ENCODE measurements at places on chromosomes 7 and 10.

DNA sequence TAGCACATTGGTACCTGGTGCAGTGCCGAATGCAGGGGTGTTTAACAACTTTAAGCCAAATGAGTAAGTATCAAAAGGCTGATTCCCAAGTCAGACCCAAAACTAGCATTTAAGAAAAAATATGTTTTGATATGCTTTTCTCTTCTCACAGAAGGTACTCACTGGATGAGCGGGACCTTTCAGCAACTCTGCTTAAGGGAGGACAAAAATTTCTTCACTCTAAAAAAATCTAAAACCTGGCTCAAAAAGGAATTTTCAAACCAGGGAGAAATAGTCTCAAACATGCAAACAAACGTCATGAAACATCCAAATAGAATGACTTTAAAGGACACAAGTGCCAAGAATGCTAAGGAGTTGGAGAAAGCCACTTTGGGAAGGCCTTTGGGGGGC, 962.1 kb downstream of the KCNMA1 start:
- peak overlapping the region; percentile 63 for H3K27ac ChIP-seq
- DNase-seq = no peak
- no peaks in the 10 kb centered on the region for H3K36me3 ChIP-seq
- H3K4me3 ChIP-seq = no peak overlapping the region

DNA sequence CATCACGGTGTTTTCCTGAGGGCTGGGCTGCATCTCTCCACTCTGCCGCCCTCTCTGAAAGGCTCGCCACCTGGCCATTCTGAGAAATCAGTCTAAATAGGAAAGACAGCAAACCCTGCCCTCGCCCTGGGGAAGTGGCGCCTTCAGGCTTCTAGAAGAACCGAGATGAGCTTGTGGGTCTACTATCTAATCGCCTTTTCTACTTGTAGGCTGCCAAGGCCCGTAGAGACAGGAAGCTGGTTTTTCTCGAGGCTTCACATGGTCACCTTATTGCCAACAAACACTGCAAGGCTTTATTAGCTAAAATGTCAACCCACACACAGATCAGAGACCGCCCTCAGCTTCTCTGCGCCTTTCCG, 21.4 kb downstream of the LAT2 start:
- no peak for DNase-seq
- H3K27ac ChIP-seq = peak overlapping the region; percentile 31

DNA sequence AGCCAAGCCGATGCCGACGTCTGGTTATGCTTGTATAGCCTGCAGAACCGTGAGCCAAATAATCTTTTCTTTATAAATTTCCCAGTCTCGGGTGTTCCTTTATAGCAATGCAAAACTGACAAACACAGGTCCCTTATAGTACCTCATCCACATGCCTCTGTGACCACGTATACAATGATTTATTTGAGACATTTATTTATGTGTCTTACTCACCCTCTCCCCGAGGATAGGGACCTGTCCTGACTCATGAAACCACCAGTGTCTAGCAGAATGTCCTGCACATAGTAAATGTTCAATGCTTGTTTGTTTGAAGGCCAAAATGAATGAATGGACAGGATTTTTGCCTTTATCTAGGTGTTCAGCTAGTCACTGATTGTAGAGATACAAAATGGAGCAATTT, 147.9 kb upstream of the FZD8 start:
- H3K4me1 ChIP-seq = no peaks in the 10 kb centered on the region
- no peaks in the 10 kb centered on the region for H3K36me3 ChIP-seq
- H3K27ac ChIP-seq = no peak overlapping the region

GRCh38 chr10:89664203-89664602, 19.2 kb upstream of the PANK1 start:
- H3K27me3 ChIP-seq = no peaks in the 10 kb centered on the region
- H3K36me3 ChIP-seq = no peaks in the 10 kb centered on the region
- H3K27ac ChIP-seq = no peak overlapping the region
- DNase-seq = no peak
- no peak overlapping the region for H3K4me3 ChIP-seq
- no peaks in the 10 kb centered on the region for H3K4me1 ChIP-seq

DNA sequence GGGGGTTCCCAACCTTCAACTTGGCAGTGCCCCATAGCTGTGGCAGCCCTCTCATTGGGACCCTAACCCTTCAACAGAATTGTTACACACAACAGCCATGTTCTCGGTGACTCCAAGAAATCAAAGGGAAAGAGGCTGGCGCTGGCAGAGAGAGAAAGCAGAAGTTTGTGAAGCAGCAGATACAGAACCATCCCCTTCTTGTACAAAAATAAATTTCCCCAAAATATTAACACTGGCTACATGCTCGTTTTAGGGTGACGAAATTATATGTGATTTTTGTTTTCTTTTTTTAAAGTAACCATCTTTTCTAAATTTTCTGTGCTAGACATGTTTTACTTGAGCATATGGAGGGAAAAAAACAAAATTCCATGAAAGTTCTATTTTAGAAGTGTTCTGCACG, 45.2 kb upstream of the SAMD8 start:
- no peaks in the 10 kb centered on the region for H3K4me1 ChIP-seq
- no peaks in the 10 kb centered on the region for H3K27me3 ChIP-seq
- DNase-seq = no peak
- no peaks in the 10 kb centered on the region for H3K36me3 ChIP-seq
- H3K27ac ChIP-seq = no peak overlapping the region
- no peak overlapping the region for H3K4me3 ChIP-seq

GRCh38 chr10:5596611-5597341, 69.6 kb downstream of the ASB13 start:
- H3K4me1 ChIP-seq = peaks cover 5% of the 10 kb centered on the region
- peak; percentile 41 for DNase-seq
- H3K36me3 ChIP-seq = no peaks in the 10 kb centered on the region

DNA sequence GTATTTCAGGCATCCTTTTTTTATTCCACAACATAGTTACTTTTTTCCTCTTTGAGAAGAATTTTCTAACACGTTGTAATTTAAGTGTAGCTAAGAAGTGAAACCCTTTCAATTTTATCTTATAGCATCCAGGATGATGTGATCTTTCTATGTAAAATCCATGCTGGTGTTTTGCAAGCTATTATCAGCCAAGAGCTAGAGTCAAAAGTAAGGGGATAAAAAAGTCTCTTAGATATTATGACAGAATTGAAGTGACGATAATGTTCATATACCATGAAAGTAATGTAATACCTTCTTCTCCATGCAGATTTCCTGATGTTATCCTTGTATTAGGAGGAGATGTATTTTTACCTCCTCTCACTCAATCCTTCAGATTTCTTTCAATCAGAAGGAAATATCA, 64.2 kb upstream of the MBL2 start:
- no peaks in the 10 kb centered on the region for H3K4me1 ChIP-seq
- H3K4me3 ChIP-seq = no peak overlapping the region
- no peaks in the 10 kb centered on the region for H3K27me3 ChIP-seq

DNA sequence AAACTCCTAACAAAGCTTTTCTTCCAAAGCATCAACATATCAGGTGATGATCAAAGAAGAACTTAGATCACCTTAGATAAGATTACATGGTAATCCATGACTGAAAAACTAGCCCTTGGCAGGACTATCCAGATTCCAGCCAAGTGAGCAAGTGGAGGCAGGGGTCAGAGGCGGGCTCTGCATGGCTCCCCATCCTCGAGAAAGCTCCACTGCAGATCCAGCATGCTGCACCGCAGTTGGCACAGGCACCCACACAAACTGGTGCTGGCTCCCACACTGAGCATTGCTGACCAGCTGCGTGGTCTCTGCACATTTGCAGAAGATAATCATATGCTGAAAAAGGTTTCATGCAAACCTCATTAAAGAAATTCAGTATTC, 10.1 kb downstream of the PSAP start:
- no peaks in the 10 kb centered on the region for H3K27me3 ChIP-seq
- no peak overlapping the region for H3K4me3 ChIP-seq
- H3K27ac ChIP-seq = no peak overlapping the region
- DNase-seq = no peak

- H3K27me3 ChIP-seq = no peaks in the 10 kb centered on the region
- H3K36me3 ChIP-seq = no peaks in the 10 kb centered on the region
- H3K27ac ChIP-seq = peak overlapping the region; percentile 9
- DNase-seq = no peak
- no peak overlapping the region for H3K4me3 ChIP-seq
Observed at GRCh38 chr7:50721661-50722259, 60.9 kb downstream of the GRB10 start.

DNA sequence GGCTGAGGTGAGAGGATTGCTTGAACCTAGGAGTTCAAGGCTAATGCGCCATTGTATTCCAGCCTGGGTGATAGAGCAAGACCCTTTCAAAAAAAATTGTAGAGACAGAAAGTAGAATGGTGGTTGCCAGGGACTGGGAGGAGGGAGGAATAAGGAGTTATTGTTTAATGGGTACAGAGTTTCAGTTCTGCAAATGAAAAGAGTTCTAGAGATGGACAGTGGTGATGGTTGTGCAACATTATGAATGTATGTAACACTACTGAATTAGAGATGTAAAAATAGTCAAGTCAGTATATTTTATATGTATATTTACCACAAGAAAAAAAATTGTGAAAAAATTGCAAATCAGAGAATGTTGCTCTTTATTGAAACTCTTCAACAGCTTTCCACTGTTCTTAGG, 266.5 kb upstream of the NPY start:
- no peak overlapping the region for H3K4me3 ChIP-seq
- H3K27ac ChIP-seq = no peak overlapping the region
- no peaks in the 10 kb centered on the region for H3K27me3 ChIP-seq

GRCh38 chr7:158728911-158729645, 24.5 kb upstream of the NCAPG2 start:
- H3K36me3 ChIP-seq = peaks cover 8% of the 10 kb centered on the region

- H3K27ac ChIP-seq = no peak overlapping the region
- H3K36me3 ChIP-seq = no peaks in the 10 kb centered on the region
- no peak for DNase-seq
- H3K4me3 ChIP-seq = no peak overlapping the region
Observed at GRCh38 chr10:69879634-69880257, 78.0 kb downstream of the COL13A1 start.

GRCh38 chr10:115957012-115957399, 316.0 kb downstream of the GFRA1 start:
- no peaks in the 10 kb centered on the region for H3K4me1 ChIP-seq
- H3K27ac ChIP-seq = no peak overlapping the region
- H3K4me3 ChIP-seq = no peak overlapping the region
- H3K36me3 ChIP-seq = no peaks in the 10 kb centered on the region

DNA sequence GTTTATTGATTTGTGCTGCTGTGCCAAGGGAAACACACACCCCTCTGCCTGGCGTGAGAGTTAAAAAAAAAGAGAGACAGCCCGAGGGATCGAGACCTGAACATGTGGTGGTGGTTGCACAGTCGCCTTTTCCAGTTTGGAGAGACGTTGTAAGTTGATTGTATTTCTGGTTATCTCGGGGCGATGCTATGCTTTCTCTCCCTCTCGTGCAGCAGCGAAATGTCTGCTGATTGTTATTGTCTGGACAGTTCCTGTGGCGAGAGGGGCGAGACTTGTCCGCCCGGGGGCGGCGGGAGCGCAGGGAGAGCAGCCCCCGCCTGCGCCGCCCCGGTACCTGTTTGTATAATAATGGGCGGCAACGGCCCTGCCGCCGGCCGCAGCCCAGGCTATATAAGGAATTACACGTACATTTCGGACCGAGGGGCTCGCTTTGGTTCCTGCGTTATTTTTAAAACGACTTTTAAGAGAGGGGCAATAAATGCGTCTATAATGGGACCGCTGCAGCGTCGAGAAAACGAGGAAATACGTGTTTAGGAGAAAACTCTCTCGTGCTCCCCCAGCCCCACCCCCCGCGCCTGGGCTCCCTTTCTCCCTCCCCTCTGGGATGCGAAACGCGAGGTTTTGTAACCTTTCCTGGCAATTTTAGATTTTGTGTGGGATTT, 1.7 kb downstream of the ZEB1 start:
- peaks cover 4% of the 10 kb centered on the region for H3K27me3 ChIP-seq
- peak overlapping the region; percentile 82 for H3K4me3 ChIP-seq
- no peak for DNase-seq

DNA sequence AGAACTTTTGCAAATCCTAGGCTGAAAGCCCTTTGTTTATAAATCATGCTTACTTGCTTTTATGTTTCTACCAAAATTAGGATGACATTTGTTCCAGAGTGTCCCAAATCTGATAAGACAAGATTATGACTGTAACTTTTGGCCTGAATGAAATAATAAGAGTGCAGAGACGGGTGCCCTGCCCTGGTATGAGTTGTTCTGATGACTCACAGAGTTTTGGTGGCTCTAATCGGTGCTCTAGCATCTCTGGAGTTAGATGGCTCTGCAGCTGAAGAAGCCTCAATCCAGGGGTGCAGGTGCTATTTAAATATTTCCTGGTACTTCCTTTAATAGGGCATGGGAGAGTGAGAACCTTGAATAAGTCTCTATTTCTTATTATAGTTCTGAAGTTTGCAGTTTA, 102.2 kb upstream of the ELMO1 start:
- DNase-seq = no peak
- H3K27me3 ChIP-seq = no peaks in the 10 kb centered on the region
- no peaks in the 10 kb centered on the region for H3K4me1 ChIP-seq
- H3K4me3 ChIP-seq = no peak overlapping the region
- no peak overlapping the region for H3K27ac ChIP-seq

DNA sequence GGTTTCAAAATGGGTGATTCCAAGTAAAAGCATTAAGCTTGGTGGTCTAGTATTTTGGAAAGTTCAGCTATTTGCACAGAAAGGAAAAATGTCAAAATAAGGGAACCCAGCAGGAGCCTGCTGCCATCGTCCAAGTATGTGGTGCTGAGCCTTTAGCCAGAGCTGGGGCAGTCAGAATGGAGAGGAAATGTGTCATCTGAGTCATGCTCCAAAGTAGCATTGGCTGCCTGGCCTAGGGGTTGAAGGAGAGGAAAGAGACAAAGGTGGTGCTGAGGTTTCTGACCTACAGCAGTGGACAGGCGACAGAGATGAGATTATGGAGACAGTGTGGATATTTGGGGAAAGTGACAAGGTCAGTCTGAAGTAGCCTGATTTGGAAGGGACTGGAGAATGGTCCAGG, 103.9 kb downstream of the PLCE1 start:
- H3K27ac ChIP-seq = no peak overlapping the region
- H3K4me3 ChIP-seq = no peak overlapping the region
- H3K27me3 ChIP-seq = no peaks in the 10 kb centered on the region
- no peaks in the 10 kb centered on the region for H3K36me3 ChIP-seq

DNA sequence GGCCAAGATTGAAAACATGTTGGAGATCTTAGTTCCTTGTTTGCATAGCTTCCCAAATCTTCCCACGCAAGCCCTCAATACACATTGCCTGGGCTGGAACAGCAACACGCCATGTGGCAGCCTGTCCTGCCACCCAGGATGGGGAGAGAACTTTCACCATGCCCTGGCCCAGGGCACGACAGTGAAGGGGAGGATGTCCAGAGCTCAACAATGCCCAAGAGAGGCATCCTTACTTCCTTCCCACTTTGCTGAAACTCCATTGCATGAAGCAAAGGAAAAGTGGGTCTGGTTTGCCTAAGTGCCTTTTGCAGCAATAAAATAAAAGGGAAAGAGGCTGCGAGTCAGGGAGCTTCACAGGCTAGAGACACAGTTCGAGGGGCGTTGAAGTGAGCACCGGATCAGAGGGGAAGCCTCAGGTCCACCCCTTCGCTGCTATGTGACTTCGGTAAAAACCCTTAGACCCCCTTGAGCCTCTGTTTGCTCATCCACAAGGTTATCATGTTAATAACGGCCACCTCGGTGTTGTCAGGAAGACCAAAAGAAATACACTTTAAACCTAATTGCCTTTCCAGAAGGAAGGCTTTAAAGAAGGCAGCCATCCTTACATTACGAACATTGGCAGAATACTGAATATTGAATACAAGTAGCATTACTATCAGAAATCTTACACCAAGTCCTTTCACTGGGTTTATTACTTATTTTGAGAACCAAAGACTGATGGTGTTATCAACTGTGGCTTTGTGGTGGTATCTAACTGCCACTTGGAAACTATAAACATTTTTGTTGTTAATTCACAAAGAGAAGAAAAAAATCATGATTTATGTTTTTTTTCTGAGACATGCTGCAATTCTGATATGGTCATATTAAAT, 133.3 kb downstream of the ICA1 start:
- no peaks in the 10 kb centered on the region for H3K27me3 ChIP-seq
- DNase-seq = no peak
- H3K36me3 ChIP-seq = peaks cover 4% of the 10 kb centered on the region
- H3K4me1 ChIP-seq = peaks cover 17% of the 10 kb centered on the region
- no peak overlapping the region for H3K27ac ChIP-seq
- H3K4me3 ChIP-seq = no peak overlapping the region
